ENCODE measurements at places on chromosomes 6 and 20.

GRCh38 chr6:12065321-12066140 lies 53.4 kb downstream of the HIVEP1 start:
- DNase-seq = no peak

GRCh38 chr20:58847463-58847862 lies 3.2 kb downstream of the GNAS-AS1 start:
- DNase-seq = peak; percentile 18

GRCh38 chr20:15848995-15849610 lies 724.1 kb downstream of the KIF16B start:
- no peak for DNase-seq

DNA sequence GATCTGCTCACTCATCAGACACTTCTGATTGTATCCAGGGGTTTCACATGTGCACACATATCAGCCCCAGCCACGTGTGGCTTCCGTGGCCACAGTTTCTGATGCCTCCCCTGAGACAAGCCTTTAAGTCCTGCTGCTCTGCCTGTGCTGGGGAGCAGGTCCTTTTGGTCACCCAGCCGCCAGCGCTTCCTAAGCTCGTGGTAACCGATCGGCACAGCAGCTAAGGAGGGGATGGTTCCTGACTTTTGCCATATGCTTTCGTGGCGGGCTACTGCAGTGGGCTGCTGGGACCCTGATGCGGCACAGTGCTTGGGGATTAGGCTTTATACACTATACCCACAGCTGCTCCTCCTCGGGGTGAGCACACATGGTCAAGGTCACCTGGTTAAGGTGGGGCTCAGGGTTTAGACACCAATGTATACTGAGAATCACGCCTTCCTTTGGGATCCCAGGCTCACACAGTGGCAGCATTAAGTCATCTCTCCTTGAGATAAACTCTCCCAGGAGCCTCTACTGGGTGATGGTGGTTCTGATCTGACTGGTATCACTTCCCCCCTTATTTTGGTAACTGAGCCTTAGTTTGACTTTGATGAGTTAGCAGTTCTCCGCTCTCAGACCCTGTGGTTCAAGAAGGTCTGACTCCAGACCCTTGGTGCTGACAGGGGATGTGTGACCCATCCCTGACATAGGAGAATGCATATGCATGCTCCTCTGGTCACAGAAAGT lies 85.9 kb upstream of the KCNG1 start:
- DNase-seq = no peak

DNA sequence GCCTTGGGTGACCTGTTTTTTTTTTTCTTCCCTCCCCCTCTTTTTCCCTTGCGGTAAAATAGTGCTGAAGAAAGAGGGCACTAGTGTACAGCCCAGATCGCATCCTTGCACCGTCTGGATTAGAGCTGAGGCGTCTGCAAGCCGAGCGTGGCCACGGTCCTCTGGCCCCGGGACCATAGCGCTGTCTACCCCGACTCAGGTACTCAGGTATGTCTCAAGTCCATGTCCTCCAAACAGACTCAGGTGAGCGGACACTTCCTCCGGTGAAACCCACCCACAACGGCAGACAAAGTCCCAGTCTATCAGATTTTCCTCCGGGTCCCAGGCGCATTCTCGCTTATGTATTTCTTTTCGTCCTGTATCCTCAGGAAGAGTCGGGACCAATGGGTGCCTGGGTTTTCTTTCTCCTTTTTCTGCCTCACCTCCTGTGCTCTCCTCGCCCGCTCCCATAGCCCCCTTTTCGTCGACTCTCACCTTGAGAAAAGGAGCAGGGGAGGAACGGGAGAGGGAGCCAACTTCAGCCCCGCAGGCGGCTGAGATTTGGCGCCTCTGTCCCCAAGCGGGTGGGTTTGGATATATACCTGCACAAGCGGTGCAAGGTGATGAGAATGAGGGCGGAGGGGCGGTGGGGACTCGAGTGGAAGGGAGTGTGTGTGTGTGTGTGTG lies 1.1 kb upstream of the GRM1 start:
- no peak for DNase-seq

DNA sequence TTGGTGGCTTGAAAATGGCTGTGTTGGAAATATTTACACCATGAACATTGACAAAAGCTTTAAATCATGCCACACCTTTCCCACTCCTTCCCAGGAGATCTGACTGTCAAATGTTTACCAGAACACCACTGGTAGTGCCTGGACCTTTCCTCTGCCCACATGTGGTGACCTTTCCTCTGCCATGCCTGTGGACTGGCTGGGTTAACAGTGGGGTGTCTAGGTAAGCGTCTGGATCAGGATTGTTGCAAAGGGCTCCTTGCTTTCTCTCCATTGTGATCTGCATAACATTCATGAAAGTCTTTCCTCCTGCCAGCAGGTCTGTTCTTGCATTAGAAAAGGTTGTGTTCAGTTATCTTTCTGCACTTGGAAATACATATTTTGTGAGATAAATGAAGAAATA lies 572.7 kb downstream of the DHX35 start:
- DNase-seq = no peak

GRCh38 chr20:62331347-62331746 lies 28.6 kb downstream of the ADRM1 start:
- DNase-seq = no peak

Measured in bone marrow (tissue), 2 donors.